ENCODE measurements at places on chromosomes 2 and 18.

GRCh38 chr2:71528131-71528591, 74.8 kb downstream of the DYSF start:
- DNase-seq = no peak

GRCh38 chr2:62293490-62294271, 97.8 kb downstream of the B3GNT2 start:
- no peak for DNase-seq

DNA sequence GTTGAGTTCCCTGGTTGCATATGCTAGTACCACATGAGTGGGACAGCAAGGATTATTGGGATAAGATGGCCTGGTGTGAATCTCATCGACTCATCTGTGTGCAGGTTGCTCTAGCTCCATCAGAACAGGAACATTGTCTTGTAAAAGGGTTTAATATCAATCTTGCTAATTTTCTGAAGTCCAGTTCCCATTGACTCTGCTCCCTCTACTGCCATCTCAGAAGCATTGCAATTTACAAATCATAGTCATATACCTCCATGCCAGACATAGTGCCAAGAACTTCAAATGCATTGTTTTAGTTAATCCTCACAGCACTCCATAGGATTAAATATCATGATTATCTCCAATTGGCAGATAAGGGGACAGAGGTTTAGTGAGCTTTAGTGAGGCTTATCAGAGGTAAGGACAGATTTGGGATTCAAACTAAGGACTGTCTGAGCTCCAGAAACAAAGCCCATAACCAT, 4.8 kb upstream of the STAT4 start:
- DNase-seq = no peak

- no peak for DNase-seq
These were observed 332.9 kb upstream of the DCC start for GRCh38 chr18:52007105-52007504.

DNA sequence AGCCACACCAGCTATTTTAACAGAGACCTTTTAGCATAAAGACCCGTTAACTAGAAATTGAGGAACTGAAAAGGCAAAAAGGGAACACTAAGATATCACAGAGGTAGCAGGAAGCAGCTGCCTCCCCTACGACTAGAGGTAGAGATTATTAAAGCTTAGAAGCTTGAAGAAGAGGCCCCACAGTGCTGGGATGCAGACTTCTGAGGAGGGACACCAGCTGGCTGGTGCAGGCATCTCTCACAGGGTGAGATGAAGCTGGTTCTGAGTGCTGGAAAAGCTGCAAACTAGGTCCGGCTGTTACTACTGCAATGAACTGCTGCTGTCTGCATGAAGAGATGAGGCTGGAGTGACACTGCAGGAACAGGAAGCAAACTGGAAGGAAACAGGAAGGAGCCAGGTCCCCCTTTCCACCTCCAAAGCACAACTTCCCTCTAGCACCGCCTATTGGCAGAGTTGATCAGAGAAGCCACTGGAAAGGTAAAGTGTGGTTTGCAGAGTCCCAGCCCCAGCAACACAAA, 61.2 kb upstream of the MRPS9 start:
- DNase-seq = no peak

DNA sequence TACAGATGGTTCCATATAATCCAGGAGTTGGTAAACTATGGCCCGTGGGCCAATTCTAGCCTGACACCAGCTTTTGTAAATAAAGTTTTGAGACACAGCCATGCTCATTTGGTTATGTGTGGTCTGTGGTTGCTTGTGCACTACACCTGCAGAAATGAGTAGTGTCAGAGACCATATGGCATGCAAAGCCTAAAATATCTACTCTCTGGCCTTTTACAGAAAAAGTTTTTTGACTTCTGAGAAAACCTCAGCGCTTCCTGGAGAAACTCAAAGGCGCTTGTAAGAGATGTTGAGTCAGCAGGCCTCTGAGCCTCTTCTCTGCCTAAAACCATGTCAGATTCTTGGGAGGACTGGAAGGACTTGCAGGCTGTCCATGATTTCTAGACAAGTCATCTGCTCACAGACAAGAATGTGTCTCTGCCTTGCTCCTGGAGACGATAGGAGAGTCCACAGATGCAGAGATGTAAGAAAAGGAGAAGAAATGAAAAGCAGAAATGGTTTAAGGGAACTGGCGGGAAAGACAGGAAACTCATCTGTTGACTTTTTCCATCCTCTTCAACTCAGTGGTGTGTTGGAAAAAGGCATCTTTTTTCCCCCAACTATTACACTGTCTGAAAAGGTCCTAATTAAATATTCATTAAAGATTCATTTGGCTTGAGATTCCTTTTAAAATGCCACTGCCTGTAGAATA, 5.2 kb downstream of the TTC39C start:
- peak; percentile 47 for DNase-seq

GRCh38 chr2:3248754-3249475, 128.7 kb downstream of the EIPR1 start:
- no peak for DNase-seq

DNA sequence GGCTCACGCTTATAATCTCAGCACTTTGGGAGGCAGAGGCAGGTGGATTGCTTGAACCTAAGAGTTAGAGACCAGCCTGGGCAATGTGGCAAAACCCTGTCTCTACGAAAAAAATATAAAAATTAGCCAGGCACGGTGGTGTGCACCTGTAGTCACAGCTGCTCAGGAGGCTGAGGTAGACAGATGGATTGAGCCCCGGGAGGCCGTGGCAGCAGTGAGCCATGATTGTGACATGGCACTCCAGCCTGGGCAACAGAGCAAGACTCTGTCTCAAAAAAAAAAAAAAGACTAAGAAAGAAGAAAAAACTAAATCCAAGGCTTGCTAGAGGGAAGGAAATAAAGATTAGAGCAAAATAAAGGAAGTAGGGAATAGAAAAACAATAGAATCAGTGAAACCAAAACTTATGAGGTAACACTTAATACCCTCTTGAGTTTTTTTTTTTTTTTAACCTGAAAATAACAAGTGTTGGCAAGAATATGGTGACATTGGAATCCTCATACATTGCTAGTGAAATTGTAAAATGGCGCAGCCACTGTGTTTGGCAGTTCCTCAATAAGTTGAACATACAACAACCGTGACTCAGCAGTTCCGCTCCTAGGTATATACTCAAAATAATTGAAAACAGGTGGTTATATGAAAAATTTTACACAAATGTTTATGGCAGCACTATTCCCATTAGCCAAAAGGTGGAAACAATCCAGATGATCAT, 85.2 kb downstream of the EML4 start:
- DNase-seq = no peak

DNA sequence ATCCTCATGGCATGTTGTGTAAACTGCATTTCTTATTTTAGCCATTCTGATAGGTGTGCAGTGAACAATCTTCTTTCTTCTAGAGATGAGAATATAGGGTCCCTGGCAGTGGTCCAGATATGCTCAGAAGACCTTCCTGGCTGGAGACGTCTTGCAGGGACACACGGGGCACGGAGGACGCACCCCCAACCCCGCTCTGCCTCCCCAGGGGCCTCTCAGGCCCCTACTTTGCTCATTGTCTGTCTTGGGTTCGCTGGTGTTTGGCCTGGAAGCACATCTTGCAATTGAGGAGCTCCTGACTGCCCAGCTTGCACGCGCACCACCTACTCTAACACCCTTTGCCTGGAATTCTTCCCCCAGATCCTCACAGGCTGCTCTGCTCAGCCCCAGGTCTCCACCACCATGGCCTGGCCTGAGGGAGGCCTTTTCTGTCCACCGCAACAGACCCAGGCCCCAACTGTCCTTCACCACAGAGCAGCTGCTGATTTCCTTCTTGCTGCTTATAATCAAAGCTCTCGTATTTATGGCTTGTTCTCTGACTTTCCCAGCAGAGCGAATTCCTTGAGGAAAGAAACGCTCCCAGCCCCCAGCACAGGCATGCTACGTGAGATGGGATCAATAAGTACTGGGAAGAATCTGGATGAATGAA, 295.9 kb upstream of the HDAC4 start:
- no peak for DNase-seq

- DNase-seq = no peak
These were observed 27.7 kb upstream of the ATRAID start for GRCh38 chr2:27184115-27184514.

GRCh38 chr2:149331023-149331400, 625 bp downstream of the LYPD6 start:
- DNase-seq = no peak

- no peak for DNase-seq
These were observed 39.5 kb downstream of the VWC2L start for GRCh38 chr2:214450118-214450894.

DNA sequence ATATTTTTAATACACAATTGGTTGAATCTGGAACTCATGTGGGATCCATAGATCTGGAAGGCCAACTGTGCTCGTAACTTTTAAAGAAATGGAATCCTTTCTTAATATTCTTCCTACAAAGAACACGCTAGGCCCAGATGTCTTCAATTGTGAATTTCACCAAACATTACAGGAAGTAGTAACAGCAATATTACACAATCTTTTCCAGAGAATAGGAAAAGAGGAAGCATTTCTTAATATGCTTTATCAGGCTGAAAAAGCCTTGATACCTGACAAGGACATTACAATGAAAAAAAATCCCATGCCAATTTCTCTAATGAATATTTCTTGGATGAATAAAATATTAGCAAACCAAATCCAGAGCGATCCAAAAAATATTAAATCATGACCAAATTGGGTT, 80.3 kb upstream of the HAAO start:
- DNase-seq = no peak

- no peak for DNase-seq
These were observed 12.3 kb downstream of the NTSR2 start for GRCh38 chr2:11657646-11658045.

GRCh38 chr2:53173091-53173490, 594.5 kb upstream of the CHAC2 start:
- DNase-seq = no peak

- no peak for DNase-seq
These were observed 13.3 kb downstream of the TMEM177 start for GRCh38 chr2:119692310-119692709.

- no peak for DNase-seq
These were observed 90.3 kb upstream of the TFPI start for GRCh38 chr2:187644486-187644885.

DNA sequence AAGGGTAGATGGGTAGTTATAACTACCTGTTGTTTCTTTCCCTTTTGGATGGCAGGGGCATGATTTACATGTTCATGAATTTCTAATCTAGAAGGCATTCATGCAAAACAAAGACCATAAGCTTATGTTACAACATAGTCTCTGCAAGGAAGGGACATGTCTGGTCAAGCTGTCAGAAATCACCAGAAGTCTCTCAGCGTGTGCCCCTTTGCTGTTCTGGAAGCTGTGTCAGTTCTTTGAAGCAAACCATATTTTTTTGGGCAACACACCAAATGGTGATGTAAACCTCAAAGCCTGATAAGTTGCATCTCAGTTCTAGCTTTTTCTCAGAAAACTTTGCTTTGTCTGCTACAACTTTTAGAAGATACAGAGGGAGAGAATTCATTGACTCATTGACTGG, 173.5 kb upstream of the CTAGE1 start:
- DNase-seq = no peak

DNA sequence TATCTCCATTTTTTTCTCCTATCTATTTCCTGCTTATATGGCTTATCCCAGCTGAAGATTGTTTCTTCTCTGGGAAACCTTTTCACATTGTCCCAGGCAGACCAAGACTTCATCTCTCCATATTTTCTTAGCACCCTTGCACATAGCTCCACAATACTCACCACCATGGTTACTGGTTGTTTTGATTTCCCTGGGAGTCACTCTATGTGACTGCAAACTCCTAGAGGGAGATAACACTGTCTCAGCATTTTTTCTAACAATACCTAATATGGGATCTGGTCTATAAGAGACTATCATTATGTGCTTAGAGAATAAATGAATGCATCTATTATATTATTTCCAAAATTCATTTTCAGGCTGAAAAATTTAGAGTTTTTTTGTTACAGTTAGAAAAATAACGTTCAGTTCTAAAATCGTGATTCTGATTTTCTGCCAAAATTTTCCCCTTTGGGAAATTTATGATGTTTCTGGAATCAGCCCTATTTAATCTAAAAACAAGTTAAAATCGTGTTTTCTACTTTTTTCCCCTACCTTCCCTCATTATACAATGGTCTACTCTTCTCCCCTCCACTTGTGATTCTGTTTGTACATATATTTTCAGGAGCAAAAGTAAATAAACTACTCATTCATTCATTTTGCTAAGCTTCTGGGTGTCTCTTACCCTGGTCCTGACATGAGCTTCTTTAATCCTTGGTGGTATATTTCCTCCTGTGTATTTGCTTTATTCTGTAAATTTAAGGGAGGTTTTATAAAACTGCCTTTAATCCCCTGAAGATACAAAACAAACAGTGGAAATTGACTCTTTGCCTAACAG, 95.4 kb downstream of the HNMT start:
- no peak for DNase-seq

DNA sequence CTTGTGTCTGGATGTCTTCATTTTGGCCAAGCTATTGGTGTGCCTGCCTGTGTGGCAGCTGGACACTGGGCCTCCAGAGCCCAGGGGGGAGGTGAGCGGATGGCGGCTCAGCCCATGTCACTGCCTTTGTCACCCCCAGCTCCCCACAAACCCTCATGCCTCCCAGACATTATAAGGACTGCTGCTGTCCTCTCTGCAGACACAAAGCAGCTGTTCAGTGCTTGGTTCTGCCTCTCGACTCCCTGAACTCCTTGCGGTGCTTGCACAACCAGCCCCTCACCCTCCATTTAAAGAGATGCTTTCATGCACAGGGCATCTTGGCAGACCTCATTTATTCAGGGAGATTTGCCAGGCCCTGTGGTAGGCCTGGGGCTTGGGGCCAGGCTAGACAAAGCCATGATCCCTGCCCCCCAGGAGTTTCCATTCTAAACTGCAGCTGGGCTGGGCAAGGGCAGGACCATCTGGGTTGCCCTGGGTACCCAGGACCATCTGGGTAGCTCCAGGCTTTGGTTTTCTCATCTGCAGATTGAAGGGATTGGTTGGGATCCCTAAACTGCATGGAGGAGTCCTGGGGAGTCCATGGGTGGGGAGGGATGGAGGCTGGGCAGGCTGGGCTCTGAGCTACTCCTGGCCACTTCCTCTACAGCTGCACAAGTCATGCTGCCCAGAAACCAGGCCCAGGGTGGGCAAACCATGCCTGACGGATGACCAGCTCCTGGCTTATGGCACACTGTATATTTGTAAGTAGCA, 168.5 kb downstream of the CELF4 start:
- no peak for DNase-seq

- DNase-seq = peak; percentile 20
These were observed 65.6 kb downstream of the ODC1 start for GRCh38 chr2:10382354-10383061.

GRCh38 chr2:158998551-158999248, 30.3 kb downstream of the TANC1 start:
- no peak for DNase-seq

- no peak for DNase-seq
These were observed 115.6 kb downstream of the SEPTIN10 start for GRCh38 chr2:109497911-109498870.

Data from activated gamma-delta T cell treated with anti-CD3 and anti-CD28 coated beads, Interleukin-2, amount 50 U/mL, for 16 hours (primary cell).